Activated naive CD8-positive, alpha-beta T cell treated with anti-CD3 and anti-CD28 coated beads, Interleukin-2, amount 10 ng/mL, durations not matched to agents 7 days and 5 days (primary cell): ENCODE measurements at places on chromosomes 16 and 17.
A peak's percentile ranks its signal among the peaks of the same experiment; 100 is the strongest.

- no peak for DNase-seq
Observed at GRCh38 chr17:38745545-38745944, 2.6 kb downstream of the PCGF2 start.

DNA sequence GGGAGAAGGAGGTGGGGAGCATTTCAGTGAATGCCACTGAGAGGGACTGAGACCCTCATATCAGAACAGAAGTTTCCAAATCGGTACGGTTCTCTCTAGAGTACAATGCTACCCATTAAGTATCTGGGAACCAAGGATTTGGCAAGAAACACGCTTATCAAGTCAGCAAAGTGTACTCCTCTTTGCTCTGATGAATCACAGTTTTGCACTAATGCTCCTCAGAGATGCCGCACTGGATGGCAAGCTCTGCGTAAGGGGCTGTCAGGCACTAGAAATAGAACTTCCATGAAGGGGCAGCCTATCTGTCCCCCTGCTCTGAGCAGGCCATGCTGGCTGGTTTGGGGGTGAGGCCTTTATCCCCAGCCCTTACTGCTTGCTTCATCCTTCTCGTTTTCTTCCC is 4.8 kb upstream of the ABCC12 start:
- DNase-seq = no peak

GRCh38 chr17:47295037-47295873 is 28.5 kb upstream of the EFCAB13 start:
- DNase-seq = no peak

- no peak for DNase-seq
Observed at GRCh38 chr17:31597646-31598398, 206.3 kb downstream of the RAB11FIP4 start.

DNA sequence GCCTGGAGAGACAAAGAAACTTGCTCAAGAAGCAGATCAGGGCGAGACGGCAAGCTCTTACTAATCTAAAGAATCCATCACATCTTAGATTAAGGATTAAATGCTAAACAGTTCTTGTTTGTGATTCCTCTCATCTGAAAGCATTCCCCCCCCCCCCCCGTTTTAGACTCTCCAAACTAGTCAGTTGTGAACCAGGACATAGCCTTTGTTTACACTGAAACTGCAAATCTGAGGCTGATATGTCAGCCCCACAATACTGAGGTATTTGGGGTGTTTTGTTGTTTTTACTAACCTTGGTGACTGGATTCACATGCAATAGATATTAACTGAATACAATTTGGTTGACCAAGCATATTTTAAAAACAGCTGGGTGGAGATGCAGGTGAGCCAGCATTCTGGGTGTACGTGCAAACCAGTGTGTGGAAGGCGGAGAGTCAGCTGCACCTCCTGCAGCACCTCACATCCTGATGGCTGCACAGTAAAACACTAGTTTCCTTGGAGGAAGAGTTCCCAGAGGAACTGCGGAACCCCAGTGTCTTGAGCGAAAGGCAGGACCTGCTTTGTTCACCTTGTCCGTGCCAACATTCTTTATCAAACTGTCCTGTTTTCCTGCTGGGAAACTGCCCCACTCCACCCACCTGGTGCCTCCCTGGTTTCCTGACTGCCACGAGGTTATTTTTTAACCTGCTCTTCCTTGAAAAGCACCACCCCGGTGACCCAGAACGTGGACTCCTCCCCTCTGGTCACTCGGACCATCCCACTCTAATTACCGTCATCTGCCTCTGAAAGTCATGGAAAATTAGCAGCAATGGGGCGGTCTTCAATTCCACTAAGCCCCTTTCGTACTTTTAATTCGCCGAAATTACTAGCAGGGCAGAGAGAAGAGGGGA is 1.2 kb upstream of the YPEL2 start:
- no peak for DNase-seq

- no peak for DNase-seq
Observed at GRCh38 chr17:4074831-4075495, 67.9 kb downstream of the ZZEF1 start.

DNA sequence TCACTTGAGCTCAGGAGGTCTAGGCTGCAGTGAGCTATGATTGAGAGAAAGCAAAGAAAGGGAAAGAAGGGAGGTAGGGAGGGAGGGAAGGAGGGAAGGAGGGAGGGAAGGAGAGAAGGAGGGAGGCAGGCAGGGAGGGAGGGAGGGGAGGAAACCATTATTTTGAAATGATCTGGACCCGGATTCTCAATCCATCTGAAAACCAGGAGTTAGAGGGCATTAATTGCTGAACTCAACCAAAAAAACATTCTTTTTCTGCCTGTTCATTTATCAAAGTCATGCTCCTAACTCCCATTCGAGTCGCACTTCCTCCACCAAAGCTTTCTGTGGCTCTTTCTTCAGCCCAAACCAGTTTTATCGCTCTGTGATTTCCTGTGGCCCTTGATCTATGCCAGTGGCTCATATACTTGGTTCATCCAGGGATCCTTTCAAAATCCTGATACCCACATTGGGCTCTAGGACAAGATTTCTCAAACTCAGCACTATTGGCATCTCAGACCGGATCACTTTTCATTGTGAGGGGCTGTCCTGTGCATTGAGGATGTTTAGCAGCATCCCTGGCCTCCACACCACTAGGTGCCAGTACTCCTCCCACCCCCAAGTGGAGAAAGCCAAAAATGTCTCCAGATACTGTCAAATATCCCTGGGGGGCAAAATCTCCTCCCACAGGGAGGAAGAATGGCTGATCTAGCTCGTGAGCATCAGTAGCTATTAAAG is 38.2 kb downstream of the CMTM4 start:
- DNase-seq = no peak

- no peak for DNase-seq
Observed at GRCh38 chr16:69513180-69513966, 52.4 kb upstream of the NFAT5 start.

GRCh38 chr16:53937161-53937880 is 233.4 kb downstream of the FTO start:
- DNase-seq = no peak

- no peak for DNase-seq
Observed at GRCh38 chr16:35561346-35561745, 2101.9 kb downstream of the TP53TG3F start.

DNA sequence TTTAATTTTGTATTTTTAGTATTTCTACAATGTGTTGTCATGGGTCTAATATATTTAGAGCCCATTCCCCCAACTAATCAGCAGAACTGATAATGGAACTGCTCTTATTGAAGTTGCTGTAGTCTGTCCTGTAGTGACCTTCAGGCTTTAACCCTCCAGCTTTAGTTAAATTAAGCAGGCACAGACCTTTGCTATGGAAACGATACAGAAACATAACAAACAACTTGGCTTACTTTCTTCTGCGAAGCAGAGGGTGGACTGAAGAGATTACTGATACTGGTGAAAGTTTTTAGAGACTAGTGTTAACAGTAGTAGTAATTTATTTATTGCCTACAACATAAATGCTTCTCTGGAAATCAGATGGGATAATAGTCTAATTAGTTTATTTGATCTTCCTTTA is 61.4 kb downstream of the NFATC3 start:
- no peak for DNase-seq

- DNase-seq = peak; percentile 86
Observed at GRCh38 chr17:8965394-8966168, at the start of gene PIK3R5. Gene PIK3R5, minus strand, starts transcription at chr17:8965707. Its CDS starts 54,213 bp downstream, at chr17:8911494.

DNA sequence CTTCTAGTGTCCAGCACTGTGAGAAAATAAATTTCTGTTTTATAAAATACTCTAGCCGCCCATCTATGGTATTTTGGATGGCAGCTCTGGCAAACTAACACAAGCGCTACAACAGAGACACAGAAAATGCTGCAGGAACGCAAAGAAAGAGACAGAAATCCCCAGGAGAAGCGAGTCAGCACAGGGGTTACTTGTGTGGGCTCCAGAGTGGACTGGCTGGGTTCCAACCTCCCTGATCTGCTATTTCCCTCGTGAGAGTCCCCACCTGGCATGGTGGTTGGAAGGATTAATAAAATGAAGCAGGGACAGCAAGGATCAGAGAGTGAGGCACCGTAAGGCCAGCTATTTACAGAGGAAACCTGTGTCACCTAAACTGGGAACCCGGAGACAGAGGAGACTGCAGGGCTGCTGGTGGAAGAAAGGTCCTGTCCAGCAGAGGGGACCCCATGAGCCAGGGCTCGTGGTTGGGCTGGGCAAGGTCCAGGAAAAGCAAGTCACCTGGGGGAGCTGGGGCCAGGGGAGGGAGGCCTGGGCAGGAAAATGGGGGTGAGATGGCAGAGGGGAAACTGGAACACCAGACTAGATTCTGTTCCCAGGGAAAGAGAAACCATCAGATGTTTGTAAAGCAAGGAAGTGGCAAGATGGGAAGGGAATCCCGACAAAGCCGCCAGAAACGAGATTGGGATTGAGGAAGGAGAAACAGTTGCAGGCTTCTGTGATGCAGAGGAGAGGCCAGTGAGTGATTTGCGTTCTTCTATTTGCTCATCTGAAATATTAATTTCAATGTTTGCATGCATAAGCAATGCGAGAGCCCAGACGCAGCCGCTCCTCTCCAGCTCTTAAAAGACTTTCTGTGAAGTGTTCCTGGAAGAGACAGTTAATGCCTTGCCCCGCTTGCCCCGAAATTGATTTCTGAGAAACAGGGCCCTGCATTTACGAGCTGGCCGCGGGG is 63.0 kb upstream of the TEKT3 start:
- no peak for DNase-seq

DNA sequence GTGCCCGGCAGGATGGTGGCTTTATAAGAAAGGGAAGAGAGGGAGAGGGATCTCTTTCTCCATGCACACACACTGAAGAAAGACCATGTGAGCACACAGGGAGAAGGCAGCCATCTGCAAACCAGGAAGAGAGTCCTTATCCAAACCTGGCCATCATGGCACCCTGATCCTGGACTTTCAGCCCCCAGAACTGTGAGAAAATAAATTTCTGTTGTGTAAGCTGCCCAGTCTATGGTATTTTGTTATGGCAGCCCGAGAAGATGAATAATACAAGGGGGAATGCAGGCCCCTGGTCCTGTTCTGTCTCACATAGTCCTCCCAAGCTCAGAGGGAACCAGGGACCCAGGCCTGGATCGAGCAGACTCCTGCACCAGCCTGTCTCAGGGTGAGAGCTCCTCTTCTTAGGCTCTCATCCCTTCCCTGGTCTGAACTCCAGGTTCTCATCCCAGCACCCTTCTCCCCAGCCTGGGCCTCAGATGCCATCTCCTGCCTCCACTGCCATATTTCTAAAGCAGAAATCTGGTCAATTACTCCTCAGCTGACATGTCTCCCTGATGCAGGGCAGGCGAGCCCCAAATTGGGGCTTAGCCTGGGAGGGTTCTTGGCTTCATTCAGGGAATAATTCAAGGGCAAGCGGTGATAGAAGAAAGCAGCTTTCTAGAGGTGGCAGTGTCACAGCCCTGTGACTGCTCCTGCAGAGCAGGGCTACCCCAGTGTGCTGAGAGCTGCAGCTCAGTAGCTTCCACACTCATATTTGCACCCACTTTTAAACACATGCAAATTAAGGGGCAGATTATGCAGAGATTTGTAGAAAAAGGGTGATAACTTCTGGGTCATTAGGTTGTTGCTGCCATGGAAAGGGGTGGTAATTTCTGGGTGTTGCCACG is 28.8 kb downstream of the IGFBP4 start:
- DNase-seq = no peak

GRCh38 chr16:15795615-15796014 is 61.2 kb downstream of the MYH11 start:
- no peak for DNase-seq

DNA sequence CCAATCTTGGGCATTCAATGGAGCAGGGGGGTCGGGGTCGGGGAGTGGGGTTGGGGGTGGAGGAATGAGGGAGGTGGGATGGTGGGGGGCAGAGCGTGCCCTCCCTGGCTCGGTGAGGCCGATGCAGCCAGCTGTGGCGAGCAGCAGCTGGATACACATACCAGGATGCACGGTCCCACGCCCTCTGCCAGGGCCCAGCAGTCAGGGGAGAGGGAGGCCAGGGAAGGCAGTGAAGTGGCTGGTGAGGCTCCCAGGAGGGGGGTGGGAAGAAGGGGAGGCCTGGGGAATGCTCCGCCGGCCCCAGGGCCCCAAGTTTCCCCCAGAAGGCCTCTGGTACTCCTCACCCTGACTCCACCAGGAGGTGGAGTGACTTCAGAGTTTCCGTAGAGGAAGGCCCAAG is 77.6 kb upstream of the LHX1 start:
- DNase-seq = no peak

GRCh38 chr17:81907219-81908145 is 3.7 kb downstream of the PCYT2 start:
- no peak for DNase-seq

DNA sequence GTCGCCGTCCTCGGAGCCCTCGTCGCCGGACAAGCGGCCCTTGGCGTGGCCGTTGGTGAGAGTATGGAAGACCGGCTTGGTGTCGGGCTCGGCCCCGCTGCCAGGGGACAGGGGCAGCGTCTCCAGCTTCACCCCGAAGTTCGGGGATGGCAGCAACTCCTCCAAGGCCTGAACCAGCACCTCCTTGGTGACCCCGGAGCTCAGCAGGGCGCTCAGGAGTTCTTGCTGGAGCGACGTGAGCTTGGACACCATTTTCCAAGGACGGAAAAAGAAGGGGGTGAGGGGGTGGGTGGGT is 279 bp downstream of the HNF1B start:
- DNase-seq = no peak

GRCh38 chr17:9098242-9098825 is 77.0 kb downstream of the NTN1 start:
- DNase-seq = no peak

DNA sequence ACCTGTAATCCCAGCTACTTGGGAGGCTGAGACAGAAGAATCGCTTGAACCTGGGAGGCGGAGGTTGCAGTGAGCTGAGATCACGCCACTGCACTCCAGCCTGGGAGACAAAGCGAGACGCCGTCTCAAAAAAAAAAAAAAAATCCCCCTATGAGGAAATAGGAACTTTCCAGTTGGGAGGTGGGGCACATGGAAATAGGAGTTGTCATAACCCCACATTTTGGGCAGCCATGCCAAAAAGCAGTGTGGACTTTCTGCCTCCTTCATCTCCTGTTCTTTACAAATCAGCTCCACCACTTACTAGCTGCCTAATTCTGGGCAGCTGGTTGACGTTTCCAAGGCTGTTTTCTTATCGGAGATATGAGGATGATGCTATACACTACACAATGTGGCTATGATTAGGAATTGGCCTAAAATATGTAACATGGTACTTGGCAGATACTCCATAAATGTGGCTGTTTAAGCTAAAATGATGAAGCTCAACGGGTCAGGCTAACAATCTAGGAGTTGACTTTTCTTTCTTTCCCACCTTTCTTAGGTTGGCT is 21.5 kb upstream of the CCL5 start:
- no peak for DNase-seq

DNA sequence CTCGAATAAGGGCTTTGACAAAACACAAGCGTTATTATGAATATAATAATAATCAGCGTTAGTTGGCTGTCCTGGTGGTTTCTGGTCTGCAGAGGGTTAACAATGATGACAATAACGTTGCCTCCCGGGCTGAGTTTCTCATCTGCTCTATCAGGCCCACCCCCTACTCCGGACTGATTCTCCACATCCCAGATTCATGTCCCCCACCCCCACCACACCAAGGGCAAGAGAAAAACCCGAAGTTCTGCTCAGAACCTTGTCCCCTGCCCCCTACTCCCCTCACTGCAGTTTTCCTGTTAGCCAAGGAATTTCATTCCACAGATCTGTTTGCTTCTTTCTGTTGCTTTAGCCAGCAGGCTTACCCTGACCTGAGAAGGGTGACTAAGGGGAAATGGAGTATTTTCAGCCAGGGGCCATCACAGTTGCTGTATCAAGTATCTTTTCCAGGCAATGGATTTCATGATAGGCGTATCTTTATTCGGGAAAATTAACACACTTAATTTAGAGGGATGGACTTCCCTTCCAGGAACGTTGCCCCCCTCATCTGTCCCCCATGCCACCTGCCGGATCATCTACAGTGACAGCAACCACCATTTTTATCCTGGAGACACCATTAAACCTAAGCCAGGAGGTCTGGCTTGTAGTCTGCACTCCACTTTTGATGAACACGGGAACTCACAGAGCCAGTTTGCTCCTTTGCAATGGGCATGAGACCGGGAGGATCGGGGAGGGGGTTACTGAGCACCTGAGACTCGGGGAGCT is 23.7 kb downstream of the ALOX15 start:
- DNase-seq = no peak
